G401 (cell line): ENCODE measurements at places on chromosomes 1 and 21.

- peak; percentile 38 for DNase-seq
Measured at GRCh38 chr1:162587347-162587746, 25.8 kb downstream of the UAP1 start.

GRCh38 chr1:231836227-231836893, 209.8 kb downstream of the DISC1 start:
- no peak for DNase-seq

GRCh38 chr1:155892796-155893195, 18.4 kb downstream of the RIT1 start:
- DNase-seq, result no peak

DNA sequence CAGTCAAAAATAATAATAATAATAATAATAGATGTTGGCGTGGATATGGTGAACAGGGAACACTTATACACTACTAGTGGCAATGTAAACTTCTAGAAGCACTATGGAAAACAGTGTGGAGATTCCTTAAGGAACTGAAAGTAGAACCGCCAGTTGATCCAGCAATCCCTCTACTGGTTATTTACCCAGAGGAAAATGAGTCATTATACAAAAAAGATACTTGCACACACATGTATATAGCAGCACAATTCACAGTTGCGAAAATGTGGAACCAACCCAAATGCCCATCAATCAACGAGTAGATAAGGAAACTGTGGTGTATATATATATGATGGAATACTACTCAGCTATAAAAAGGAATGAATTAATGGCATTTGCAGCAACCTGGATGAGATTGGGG, 176.0 kb downstream of the PLPP3 start:
- DNase-seq, result no peak

- no peak for DNase-seq
Measured at GRCh38 chr1:220448217-220448616, 79.7 kb upstream of the MARK1 start.

DNA sequence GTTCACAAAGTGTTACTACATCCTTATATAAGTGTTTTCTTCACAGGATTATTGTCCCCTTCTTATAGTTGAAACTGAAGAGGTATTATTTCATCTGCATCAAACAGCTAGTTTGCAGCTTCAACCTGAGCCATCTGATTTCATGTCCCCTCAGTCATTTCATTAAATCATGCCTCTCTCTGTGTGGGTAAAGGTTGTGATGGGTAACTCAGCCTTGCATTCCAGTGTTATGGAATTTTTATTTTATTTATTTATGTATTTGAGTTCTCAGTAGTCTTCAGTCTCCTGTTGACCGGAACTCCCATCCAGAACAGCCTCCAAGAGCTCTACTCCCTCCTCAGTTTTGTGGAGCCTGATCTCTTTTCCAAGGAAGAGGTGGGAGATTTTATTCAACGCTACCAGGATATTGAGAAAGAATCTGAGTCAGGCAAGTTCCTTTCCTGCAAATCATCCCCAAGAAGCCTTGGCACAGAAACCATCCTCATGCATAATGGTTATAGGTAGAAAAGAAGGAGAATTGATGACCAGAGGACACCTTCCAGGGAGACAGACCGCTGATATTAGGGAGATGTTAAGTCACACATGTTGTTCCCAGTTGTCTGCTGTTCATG, 21.8 kb downstream of the CHD1L start:
- DNase-seq, result no peak

GRCh38 chr21:31198575-31198974, 145.5 kb downstream of the TIAM1 start:
- DNase-seq, result peak; percentile 79

DNA sequence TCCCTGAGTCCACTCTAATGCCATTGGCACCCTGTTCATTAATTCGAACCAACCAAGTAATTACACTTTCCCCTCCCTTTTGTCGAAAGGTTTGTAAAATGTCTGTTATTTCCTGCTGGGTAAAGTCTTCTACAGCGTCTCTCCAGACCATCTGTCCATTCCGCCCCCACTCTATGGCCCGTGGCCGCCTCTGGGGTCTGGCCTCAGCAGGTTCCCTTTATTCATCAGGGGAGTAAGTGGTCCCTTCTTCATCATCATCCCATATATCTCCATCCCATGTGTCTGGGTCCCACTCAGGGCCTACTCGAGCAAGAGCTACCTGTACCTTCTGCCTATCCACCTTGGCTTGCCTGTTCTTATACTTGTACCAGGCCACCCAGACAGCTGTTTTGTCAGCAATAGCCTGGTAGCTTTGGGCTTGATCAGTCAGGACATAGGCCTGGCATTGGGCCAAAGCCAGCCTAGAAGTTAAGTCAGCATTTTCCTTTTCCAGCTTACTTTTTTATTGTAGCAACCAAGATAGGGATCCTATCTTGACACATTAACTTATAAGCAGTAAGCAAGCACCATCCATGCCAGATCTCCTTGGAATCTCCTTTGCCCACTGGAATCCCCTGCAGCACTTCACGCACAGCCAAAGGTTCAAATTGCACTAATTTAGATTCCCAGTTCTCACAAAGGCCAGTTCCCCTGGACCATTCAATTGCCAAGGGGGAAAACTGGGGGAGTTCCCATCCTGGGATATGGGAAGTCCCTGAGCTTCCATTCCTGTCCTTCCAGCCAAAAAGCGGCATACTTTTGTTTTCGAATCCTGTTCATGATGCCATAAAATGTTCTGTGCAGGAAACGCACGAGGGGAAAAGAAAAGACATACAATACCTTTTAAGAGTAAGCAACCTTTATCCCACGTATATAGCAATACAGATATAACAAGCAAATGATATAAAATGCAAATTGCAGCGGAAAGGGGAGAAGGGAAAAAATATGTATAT, 6.6 kb upstream of the STUM start:
- DNase-seq, result no peak

DNA sequence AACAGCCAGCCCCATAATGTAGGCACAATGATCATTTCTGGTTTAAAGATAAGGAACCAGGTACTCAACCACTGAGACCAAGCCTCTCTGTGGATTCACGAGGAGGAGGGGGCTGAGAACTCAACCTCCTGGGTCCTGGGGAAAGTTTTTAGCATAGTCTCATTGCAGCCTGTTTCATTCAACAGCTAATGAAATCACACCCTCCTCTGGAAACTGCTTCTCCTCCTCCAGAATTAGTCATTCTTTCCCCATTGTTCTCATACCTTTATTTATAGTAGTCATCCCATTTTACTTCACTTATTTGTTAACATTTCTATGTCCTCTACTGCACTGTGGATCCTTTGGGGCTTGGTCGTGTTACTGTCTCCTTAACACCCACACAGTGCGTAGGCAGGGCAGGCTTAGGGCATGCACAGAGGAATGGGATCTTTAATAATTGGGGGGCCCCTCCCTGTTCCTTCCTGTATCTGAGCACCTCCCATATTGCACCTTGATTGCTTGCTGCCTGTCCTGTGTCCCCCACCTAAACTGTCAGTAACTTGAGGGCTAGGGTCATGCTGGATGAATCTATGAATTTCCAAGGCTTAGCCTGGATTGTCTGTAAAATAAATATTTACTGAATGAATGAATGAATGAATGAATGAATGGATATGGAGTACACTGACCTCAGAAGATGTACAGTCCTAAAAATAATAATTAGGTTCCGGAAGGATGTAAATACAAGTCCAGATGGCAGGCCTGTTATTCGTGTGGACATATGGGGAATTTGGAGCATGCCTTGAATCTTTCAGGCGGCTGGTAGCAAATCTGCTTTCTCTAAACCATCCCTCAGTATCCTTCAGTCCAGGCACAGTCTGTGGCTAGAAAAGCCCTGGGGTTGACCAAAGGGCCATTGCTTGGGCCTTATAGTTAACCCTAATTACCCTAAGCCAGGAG, 153.8 kb upstream of the HMGB4 start:
- peak; percentile 62 for DNase-seq

GRCh38 chr1:59541161-59541560, 244.3 kb downstream of the FGGY start:
- DNase-seq, result peak; percentile 84

- no peak for DNase-seq
Measured at GRCh38 chr1:148357037-148357436, 126.1 kb downstream of the PPIAL4G start.

GRCh38 chr1:30447080-30447479, 276.3 kb downstream of the MATN1 start:
- DNase-seq, result no peak

- DNase-seq, result no peak
Measured at GRCh38 chr21:19776076-19776475, 1222.1 kb upstream of the NCAM2 start.

DNA sequence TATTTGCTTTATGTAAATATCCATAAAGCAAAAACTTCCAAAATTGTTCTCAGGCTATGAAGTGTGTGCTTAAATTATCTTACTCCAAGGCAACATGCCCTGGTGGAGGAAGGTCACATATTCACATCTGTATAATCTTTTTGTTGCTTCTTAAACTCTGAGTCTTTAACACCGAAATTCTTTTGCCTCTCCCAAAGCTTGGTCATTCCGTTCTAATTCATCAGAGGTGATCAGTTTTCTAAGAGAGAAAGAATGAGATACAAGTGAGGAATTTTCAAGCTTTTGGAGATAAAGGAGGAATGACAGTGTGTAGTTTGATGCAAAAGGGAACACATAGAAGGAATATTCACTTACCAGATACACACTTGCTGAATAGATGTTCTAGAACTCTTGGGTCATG, 561.7 kb downstream of the LTN1 start:
- no peak for DNase-seq

- no peak for DNase-seq
Measured at GRCh38 chr21:41830764-41831452, 48.2 kb downstream of the PRDM15 start.

DNA sequence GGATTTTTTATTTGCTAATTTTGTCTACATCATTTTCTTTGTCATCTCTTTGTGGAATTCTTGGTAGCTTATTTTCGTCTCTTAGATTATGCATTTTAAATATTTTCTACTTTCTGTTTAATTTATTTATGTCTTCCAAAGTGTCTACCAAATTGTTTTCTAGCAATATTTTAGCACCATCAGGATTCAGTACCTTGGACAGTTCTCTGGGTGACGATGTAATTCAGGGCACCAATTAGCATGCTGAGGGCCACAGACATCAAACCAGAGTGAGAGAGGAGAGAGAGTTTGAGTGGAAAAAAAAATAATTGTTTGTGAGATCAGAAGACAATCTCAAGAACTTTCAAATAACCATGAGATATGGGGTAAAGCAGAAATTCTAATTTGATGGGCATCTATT, 169.8 kb upstream of the CXADR start:
- no peak for DNase-seq

DNA sequence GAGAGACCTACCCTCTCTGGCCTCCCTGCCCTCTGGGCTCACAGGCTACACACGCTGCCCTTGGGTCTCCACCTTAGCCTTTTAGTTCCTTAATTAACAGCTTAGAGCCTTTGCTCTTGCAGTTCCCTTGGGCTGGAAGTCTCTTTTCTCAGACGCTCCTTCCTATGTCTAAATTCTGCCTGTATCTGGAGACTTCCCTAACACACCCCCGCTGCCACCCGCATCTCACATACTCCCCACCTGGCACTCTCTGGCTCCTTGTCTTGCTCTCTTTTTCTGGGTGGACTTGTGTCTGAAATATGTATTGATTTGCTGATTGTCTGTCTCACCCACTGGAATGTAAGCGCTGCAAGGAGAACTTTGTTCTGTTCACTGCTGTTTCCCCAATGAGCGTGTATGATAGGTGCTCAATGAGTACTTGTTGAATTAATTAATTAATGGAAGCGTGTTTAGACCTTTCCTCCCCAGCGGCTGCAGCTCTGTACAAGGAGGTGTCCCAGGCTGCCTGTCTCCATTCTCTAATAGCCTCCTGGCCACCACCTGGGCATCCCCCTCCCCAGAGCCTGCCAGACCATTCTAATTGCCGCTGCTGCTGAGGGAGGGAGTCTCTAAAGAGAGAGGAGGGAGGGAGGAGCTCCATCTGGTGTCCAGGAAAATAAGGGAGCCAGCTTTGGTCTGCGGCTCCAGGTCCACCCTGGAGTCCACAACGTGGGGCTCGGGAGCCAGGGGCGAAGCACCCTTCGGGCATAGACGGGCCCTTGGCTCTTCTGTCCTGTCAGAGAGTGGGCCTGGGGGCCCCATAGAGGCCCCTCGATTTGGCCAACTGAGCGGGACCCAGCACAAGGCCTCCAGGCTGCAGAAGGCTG, 95.4 kb downstream of the RNF220 start:
- no peak for DNase-seq

GRCh38 chr1:18198260-18198659, 90.7 kb downstream of the IGSF21 start:
- peak; percentile 52 for DNase-seq

- no peak for DNase-seq
Measured at GRCh38 chr1:203454986-203455471, 20.6 kb upstream of the PRELP start.

GRCh38 chr1:167328816-167329483, 108.3 kb downstream of the POU2F1 start:
- DNase-seq, result peak; percentile 53

DNA sequence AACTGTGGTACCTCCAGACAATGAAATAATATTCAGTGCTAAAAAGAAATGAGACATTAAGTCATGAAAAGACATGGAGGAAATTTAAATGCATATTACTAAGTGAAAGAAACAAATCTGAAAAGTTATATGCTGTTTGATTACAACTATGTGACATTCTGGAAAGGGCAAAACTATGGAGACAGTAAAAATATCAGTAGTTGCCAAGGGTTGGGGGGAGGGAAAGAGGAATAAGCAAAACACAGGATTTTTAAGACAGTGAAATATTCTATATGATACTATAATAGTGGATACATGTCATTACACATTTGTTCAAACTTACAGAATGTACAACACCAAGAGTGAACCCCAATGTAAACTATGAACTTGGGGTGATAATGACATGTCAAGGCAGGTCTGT, 38.2 kb upstream of the PKN2 start:
- no peak for DNase-seq

GRCh38 chr1:5664081-5664768, 328.0 kb downstream of the NPHP4 start:
- no peak for DNase-seq

- DNase-seq, result peak; percentile 46
Measured at GRCh38 chr21:42618707-42619102, 34.7 kb upstream of the PDE9A start.

DNA sequence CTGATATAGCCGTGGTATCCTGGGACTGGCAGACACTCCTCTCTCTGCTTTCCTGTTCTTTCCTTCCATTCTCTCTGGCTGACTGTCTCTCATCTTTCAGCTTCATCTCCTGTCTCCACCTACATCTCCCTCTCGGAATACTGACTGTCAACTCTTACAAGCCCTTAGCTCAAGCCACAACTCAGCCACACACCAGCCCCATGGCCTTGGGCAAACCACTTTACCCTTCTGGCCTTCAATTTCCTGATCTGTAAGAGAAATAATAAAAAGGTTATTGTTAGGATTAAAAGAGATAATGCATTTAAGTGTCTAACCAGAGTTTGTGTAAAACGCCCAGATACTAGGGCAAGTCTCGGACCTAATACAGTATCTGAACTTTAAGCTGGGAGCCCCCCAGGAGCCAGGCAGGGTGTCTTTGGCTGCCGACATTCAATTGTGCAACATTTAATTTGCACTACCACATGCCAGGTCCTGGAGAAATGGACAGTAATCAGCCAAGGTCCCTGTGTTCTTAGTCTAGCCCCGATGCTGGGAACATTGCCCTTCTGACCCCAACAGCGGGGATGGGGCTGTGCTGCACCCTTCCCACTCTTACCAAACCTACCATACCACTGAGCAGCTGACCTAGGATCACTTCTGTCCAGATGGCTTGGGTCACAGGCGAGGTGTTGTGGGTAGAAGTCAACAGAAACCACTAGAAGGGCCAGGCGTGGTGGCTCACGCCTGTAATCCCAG, 5.1 kb downstream of the ECHDC2 start:
- no peak for DNase-seq
